ENCODE measurements at places on chromosomes 2 and 18.

DNA sequence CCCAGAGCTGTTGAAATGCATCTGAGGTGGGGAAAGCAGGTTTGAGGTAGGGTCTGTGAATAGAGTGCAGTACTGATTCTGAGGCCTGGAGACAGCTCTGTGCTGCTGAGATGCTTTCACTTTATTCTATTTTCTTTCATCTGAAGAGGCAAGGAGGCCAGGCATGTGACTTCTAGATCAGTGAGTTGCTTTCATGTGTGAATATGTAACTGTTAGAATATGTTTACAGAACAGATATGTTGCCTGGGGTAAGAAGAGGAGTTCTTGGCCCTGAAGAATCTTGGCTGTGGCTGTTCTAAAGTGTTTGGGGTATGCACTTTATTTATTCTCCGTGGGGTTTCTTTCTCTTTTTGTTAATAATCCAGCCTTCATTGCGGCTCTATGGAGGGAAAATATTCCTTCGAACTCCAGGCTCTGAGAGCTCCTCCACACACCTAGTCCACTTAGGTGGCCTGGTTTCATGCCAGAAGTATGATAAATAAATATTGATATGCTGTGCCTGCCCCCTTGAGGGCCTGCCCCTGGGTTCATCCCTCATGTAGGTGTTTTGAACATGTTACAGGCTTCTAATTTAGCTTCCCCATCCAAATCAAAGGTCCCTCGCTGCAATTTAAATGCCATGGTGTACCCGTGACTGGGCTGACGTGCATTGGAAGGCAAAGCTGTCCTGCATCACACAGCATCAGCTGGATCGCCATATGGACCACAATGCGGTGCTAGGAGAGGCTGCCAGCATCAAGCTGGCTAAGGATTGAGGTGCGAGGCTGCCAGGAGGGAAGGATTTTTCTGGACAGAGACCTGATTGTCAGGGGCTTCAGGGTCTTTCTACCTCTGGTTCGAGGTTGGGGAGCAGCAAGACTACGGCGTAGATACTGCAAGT is 102.9 kb downstream of the PRKCE start:
- no peak for DNase-seq

DNA sequence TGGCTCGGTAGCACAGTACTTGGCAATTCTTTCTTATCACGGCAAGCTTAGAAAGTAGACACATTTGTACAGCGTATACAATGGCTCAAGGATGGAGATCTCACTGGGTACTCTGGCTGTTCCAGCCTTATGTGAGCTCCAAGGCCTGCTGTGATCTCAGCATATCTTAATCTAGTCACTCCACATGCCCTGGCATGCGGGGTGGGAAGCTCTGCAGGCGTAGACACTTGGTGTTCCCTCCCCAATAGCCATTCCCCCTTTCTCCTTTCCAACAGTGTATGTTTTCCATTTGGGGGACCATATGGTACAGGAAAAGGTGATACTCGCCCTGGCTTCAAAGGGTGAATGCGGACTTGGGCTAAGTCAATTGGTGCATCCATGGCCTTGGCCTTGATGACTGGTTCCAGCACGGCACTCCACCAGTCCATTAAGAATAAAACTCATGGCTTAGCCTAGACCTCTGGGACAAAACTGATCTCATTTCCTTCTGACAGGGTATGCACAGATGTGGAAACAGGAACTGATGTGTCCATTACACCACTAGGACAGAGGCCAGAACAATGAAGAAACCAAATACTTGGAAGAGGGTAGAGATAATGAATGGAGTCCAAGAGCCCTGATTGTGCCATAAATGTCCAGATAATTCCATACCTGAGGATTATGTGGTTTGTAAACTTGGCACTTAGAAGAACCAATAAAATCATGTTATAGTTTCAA is 28.4 kb downstream of the TGIF1 start:
- DNase-seq = no peak

GRCh38 chr2:236940916-236941520 is 144.7 kb upstream of the COPS8 start:
- no peak for DNase-seq

DNA sequence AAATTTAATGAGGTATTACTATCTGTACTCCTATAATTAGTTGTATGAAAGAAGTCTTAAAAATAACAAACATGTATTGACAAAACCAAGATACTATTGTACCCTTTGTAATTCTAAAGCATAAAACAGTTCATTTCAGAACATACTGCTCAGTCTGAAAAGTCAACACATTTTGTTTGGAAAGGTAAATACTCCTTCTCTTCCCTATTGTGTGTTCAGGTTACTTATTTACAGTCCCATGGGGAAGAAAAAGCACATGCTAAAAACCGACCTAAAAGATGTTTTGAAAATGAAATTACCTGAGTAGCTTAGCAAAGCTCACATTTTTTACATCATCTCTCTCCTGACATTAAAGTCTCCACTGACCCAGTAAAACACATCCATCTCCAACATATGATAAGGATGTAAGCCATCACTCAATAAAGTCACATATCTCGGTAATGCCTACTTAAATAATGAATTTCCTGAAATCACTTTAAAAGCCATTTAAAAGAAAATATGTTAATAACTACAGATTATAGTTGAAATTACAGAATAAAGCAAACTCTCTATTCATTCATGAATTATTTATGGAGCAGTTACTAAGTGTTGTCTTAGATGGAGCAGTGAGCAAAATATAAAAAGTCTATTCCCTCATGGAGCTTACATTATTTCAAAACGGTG is 75.6 kb upstream of the FZD5 start:
- DNase-seq = no peak

GRCh38 chr18:49275448-49275847 is 185.0 kb downstream of the DYM start:
- no peak for DNase-seq

- DNase-seq = no peak
Measured at GRCh38 chr2:109660046-109660860, 46.1 kb downstream of the SOWAHC start.

DNA sequence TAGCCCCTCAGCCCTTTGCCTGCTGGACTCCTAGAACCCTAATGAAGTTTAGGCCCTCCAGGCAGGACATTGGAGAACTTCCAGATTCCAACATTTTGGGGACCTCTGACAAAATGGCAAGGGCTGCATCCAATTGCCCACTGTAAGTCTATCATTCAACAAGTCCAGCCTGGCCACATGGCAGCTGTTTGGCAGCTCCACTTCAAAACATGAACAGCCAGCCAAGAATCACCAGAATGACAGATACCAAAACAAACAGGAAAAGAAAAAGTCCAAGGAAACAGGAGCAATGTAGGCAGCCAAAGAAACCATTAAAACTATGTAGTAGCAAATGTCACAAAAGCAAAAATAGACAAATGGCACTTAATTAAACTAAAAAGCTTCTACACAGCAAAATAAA is 25.5 kb downstream of the SLC4A5 start:
- DNase-seq = no peak

DNA sequence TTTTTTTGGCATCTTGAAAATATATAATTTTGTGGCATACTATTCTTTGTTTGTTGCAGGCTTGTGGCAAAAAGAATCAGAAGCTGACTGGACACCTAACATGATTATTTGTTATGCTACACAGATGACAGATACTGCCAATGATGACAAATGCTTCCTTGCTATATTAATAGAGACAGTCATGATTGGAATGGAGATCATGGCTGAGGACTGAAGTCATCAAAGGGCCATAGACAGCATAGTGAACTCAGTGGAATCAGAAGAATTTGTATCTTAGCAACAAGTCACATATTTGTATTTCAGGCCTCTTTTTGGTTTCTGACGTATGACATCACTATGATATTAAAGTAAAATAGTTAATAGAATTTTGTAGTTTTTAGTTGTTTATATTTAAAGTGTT is 1003.8 kb upstream of the DDX18 start:
- DNase-seq = no peak

GRCh38 chr2:181536730-181537129 is 79.5 kb downstream of the ITGA4 start:
- no peak for DNase-seq

DNA sequence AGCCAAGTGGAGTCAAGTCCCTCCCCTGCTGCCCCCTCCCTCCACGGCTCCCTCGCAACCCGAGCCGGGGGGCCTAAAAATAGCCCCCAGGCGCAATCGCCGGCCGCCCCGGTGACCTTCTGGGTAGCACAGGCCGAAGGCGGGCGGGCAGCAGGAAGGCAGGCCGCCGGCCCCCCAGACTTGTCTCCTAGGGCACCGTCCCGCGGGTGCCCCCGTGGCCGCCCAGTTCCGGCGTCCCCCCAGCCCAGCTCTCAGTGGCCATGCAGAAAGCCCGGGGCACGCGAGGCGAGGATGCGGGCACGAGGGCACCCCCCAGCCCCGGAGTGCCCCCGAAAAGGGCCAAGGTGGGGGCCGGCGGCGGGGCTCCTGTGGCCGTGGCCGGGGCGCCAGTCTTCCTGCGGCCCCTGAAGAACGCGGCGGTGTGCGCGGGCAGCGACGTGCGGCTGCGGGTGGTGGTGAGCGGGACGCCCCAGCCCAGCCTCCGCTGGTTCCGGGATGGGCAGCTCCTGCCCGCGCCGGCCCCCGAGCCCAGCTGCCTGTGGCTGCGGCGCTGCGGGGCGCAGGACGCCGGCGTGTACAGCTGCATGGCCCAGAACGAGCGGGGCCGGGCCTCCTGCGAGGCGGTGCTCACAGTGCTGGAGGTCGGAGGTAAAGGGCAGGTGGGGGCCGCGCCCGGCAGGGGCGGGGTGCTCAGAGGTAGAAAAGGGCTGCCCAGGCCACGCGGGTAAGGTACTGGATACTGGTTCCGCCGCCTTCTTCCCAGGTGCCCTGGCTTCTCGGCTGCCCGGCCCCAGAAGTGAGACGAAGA is at the start of gene SPEG:
Gene SPEG, plus strand, starts transcription at position 126 of the 808 bp plus-strand sequence. Its CDS starts 135 bp downstream, at position 261.
- no peak for DNase-seq

- no peak for DNase-seq
Measured at GRCh38 chr2:33177627-33178026, 230.9 kb downstream of the LTBP1 start.

DNA sequence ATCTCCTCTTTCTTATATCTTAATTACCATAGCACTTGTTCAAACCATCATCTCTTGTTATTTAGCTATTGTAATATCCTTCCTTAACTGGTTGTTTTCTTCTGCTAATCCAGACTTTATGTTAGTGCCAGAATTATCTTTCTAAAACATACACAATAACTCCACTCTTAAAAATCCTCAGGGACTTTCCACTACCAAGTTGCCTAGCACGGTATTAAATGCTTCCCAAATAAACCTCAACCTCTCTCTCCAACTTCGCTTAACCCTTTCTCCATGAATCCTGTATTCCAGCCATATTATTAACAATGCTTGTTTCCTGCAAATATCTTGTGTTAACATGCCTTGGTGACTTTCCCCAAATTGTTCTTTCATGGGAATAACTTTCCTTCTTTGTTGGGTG is 84.5 kb downstream of the FAM228A start:
- DNase-seq = no peak

DNA sequence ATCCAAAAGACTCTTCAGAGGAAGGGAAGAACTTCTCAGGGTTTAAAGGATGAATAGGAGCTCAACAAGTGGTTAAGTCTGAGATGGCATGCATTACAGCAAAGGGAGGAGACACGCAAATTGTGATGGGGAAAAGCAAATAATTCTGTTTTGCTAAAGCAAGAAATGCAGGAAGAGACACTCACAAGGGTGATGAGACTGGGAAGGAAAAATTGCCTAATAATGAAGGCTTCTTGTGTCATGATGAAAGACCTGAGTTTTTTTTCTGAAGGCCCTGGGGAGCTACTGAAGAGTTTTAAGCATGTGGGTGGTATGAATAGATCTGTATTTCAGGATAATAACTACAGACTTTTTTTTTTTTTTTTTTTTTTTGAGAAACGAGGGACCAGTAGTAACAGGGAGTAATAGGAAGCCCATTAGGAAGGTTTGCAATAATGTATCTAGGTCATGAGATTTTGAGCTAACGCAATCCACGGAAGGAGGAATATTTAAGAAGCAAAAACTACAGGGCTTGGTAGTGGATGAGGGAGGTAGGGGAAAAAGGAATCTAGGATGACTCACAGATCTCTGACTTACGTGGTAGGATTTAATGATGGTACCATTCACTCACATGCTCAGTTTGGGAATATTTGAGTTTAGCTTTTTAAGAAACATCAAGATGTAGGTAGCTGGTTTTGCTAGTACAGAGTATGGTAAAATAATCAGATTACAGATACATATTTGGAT is 16.0 kb upstream of the SERPINB3 start:
- peak; percentile 42 for DNase-seq

GRCh38 chr2:235505181-235505741 is 11.4 kb downstream of the AGAP1 start:
- no peak for DNase-seq

- no peak for DNase-seq
Measured at GRCh38 chr2:112026509-112026908, 28.6 kb upstream of the TMEM87B start.

GRCh38 chr2:190378880-190379237 is 29.3 kb upstream of the MFSD6 start:
- DNase-seq = no peak

DNA sequence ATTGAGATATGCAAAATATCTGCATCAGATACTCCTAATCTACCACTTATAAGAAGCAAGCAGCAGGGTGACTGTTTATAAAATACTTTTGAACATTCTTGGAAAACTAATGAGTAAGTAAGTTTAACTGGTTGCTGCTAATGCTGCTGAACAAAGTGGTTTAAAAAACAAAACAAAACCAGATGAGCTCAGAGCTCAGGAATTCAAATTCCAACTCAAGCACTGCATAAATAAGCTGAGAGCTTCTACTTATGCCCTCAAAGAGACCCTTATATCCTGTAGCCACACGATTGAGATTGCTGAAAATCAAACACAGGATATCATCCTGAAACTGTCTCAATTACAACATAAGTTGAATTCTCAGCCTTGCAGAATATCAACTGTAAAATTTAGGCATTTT is 62.3 kb upstream of the NYAP2 start:
- peak; percentile 94 for DNase-seq

GRCh38 chr2:149702571-149702970 is 115.0 kb upstream of the MMADHC start:
- no peak for DNase-seq

- DNase-seq = no peak
Measured at GRCh38 chr2:181859123-181859522, 32.4 kb upstream of the ITPRID2 start.

GRCh38 chr2:21676676-21677075 is 552.9 kb downstream of the TDRD15 start:
- peak; percentile 46 for DNase-seq

DNA sequence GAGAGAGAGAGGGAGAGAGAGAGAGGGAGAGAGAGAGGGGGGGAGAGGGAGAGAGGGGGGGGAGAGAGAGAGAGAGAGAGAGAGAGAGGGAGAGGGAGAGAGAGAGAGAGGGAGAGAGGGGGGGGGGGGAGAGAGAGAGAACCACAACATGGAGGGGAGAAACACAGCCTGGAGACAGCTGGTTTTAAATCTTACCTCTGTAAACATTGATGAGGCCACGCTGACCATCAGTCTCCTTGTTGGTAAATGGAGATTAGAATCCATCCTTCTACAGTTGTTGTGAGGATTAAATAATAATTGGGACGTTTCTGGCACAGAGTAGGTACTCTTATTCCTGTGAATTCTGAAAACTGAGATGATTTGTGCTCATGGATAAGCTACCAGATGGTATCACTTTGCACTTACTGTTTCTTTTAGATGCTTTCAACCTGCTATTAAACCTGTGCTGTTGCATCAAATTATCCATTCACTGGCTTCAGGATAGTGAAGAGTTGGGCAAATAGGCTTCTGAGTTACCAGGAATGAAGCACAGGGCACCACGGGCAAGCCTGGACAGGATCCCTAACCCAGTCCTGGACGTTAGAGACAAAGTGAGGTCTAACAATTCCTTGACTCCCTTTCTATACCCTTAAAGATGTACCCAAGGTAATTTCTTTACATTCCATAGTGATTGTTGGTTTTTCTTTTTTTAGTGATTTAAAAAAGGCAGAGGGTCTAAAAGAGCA is 318.1 kb downstream of the ZNF521 start:
- DNase-seq = no peak

GRCh38 chr2:27738349-27739057 is 33.0 kb upstream of the MRPL33 start:
- no peak for DNase-seq

Data from EL (cell line).